ENCODE measurements at places on chromosomes 2 and 18. TPM values are rescaled to one million over a fixed set of nuclear protein-coding genes. Genes with fewer than 3 reads are reported as not detected.
A peak's percentile ranks its signal among the peaks of the same experiment; 100 is the strongest.

- no peak for DNase-seq
Observed at GRCh38 chr2:48600204-48600813, 17.3 kb upstream of the GTF2A1L start.

DNA sequence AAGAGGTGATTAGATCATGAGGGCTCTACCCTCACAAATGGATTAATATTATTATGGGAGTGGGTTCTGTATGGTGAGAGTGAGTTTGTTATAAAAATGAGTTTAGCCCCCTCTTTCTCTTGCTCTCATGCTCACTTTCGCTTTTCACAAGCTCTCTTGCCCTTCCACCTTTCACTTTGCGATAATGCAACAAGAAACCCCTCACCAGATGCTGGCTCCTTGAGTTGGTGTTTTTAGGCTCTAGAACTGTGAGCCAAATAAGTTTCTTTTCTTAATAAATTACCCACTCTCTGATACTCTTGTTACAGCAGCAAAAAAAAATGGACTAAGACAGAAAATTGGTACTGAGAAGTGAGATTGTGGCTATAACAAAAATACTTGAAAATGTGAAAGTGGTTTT is 106.5 kb downstream of the EHBP1 start:
- DNase-seq, result no peak

- DNase-seq, result no peak
Observed at GRCh38 chr2:23293731-23294130, 91.2 kb upstream of the KLHL29 start.

- DNase-seq, result no peak
Observed at GRCh38 chr2:192886636-192887035, 691.9 kb upstream of the TMEFF2 start.

The SLC16A14 gene
- 3.4 TPM for total RNA-seq

DNA sequence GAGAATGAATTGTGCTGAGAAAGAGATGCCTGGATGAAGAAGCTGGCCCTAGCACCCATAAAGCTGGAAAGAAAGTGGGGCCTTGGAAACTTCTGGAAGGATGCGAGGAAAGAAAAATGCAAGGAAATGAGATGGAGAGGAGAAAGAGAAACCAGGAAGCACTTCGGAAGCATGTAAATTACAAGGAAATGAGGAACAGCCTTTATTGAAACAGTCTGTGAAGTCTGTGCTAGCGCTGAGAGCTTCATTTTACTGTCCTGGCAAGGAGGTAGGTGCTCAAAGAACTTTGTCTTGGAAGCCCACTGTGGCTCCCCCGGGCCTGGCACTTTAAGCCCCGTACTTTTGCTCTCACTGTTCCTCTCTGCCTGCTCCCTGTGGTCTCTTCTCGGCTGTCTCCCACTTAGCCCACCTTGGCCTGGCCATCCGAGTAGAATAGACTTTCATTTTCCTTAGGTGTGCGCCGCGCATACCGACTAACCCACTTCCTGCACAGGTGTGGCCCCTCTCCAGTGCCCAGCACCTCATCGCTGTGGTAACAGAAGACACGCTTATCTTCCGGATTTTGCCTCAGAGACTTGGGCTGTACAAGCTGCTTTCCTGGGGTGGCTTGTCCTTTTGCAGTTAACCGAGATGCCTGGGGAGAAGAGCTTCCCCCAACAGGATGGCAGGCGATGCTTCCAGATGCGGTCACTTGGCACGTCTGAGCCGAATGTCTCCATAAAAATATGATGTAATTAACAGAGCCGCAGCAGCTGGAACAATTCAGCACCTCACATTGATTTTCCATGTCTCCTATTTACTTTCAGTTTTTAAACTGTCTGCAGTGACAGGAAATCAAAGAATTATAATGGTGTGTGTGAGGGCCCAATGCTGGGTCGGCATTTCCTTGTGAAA is 199.6 kb downstream of the HRH4 start:
- peak; percentile 53 for DNase-seq

Data from left ventricle myocardium inferior (tissue), 1 donor.